ENCODE measurements at places on chromosomes 2 and 18.
A peak's percentile ranks its signal among the peaks of the same experiment; 100 is the strongest.

- no peak for DNase-seq
Measured at GRCh38 chr18:64334748-64335147, 185.9 kb upstream of the LINC00305 start.

- DNase-seq, result peak; percentile 85
Measured at GRCh38 chr2:148926291-148926961, 51.4 kb downstream of the KIF5C start.

DNA sequence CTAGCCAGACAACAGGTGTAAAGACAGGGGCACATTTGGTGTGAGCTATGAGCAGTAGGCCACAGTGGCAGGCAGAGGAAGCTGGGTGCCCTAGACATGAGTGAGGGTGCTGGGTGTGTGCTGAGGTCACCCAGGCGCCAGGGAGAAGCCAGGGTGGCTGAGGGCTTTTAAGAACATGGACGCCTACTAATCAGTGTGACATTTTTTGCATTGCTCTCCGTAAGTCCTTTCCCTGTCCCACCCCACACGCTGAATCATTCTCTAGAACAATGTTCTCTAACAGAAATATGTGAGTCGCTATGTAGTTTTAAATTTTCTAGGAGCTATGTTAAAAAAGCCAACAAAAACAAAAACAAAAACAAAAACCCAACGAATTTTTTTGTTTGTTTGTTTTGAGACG lies 204.5 kb upstream of the REV1 start:
- peak; percentile 59 for DNase-seq

GRCh38 chr18:29154758-29155725 lies 978.1 kb upstream of the CDH2 start:
- no peak for DNase-seq

GRCh38 chr2:84888401-84889276 lies 7.8 kb upstream of the TRABD2A start:
- DNase-seq, result peak; percentile 37

DNA sequence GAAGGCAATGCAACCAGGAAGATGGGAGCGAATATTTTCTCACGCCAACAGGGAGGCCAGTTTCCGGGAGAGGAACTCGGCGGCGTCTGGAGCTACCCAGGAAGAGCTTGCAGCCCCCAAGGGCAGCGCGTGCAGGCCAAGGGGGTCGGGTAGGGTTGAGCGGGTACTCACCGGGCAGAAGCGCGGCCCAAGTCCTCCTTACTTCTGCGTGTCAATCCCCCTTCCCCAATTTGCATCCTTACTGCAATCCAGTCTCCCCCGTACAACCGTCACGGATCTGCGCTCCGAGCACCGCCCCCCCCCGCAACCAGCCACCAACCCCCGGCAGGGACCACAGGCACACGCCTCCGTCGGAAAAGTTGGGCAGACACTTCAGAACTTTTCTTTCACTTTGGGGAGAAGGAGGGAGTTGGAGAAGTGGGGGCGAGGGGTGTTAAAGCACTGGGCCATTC lies 1.3 kb downstream of the ATP8B1 start:
- peak; percentile 67 for DNase-seq

Measured in endodermal cell (in vitro differentiated cells).